Activated CD4-positive, alpha-beta T cell treated with anti-CD3 and anti-CD28 coated beads, Interleukin-2, amount 50 U/mL, for 24 hours (primary cell): ENCODE measurements at places on chromosomes 3 and 15.

GRCh38 chr15:59170295-59171066 lies 36.2 kb upstream of the LDHAL6B start:
- no peak for DNase-seq

- no peak for DNase-seq
These were observed 40.6 kb upstream of the FXR1 start for GRCh38 chr3:180871901-180872300.

DNA sequence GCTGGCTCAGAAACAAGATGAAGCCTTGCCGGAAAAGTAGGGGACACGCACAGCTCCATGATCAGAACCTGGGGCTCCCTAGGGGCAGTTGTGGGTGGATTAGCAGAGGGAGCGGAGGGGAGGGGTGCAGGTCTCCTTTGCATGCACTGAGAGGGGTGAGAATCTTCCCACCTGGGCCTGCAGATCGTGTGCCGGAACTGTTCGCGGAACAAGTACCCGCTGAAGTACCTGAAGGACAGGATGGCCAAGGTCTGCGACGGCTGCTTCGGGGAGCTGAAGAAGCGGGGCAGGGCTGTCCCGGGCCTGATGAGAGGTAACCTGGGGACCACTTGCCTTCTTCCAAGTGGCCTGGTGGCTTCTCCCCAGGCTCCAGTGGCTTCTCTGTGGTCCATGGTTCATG lies 24.5 kb upstream of the NR2C2 start:
- DNase-seq = no peak

- DNase-seq = no peak
These were observed 336.6 kb downstream of the FEZF2 start for GRCh38 chr3:62036726-62037125.

- no peak for DNase-seq
These were observed 151.9 kb downstream of the CADPS start for GRCh38 chr3:62723166-62723913.

GRCh38 chr3:10521772-10522441 lies 16.5 kb upstream of the ATP2B2 start:
- DNase-seq = no peak

DNA sequence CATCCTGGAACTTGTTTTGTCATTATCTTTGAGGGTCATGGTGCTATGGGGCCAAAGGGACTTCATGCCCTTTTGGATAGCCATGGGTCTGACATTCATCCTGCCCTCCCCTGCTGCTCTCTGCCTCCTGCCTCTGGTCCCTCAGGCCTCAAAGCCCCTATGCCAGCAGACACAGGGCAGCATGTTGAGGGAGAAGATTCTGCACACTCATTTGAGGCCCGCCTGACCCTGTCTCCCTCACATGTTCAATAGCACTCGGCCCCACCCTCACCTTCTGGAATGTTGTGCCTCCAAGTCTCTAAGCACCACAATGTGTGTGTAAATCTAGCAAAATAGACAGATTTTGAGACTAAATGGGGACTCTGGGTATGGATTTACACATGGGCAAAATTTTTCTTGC lies 178.7 kb upstream of the ANKRD28 start:
- no peak for DNase-seq

GRCh38 chr3:37862219-37862902 lies 681 bp downstream of the CTDSPL start:
- peak; percentile 23 for DNase-seq

DNA sequence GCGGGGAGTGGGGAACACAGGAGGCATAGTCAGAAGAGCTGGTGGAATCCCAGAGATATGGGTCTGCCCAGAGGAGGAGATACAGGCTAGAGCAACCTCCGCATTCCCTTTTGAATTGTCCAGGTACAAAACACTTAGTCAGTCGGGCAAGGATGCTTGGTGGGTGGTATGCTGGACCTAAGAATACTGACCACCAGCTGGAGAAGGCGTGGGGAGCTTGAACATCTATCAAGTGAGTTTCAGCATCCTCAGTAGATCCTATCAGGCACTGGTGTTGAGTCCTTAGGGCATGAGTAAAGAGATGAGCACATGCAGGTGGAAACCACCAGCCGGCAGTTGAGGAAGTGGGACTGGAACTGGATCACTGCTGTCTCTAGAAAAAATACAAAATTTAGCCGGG lies 14.7 kb upstream of the DIS3L start:
- DNase-seq = no peak

DNA sequence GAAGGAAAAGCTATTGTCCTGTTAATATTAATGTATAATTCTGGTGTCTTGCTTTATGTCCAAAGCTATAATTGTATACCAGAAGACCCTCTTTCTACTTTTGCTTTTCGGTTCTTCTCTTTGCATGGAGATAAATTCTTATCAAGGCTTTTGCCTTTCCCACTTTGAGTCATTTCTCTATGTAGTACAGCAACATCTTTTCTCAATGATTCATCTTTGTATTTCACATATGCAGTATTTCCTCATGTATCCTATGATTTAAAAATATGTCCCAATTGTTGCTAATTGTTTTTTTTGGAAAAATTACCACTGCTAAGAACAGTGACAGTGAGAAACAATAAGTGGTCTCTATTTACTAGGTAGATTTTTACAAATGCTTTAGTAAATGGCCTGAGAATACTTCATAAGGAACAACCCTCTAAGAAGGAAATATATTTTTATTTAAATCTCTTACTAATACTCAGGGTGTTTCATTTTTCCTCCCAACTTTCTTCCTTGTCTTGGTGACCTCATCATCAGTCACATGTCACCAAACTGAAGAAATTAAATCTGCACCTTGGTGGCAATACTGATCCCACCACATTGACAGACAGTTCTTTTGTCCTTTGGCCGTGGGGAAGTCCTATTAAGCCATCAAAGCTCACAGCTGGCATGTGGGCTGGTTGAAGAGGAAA lies 290.6 kb downstream of the SATB1 start:
- DNase-seq = no peak

GRCh38 chr3:197547306-197548011 lies 8.3 kb downstream of the BDH1 start:
- DNase-seq = no peak
